ENCODE measurements at places on chromosomes 12 and 14.

GRCh38 chr12:87756111-87756510 is 273.1 kb downstream of the C12orf50 start:
- DNase-seq = no peak

- no peak for DNase-seq
Measured at GRCh38 chr12:21764065-21764464, 10.4 kb downstream of the KCNJ8 start.

GRCh38 chr12:94623161-94623920 is 27.0 kb downstream of the TMCC3 start:
- no peak for DNase-seq

GRCh38 chr12:113837084-113837483 is 129.0 kb downstream of the RBM19 start:
- DNase-seq = no peak

- no peak for DNase-seq
Measured at GRCh38 chr12:7156259-7157197, 26.4 kb downstream of the CLSTN3 start.

DNA sequence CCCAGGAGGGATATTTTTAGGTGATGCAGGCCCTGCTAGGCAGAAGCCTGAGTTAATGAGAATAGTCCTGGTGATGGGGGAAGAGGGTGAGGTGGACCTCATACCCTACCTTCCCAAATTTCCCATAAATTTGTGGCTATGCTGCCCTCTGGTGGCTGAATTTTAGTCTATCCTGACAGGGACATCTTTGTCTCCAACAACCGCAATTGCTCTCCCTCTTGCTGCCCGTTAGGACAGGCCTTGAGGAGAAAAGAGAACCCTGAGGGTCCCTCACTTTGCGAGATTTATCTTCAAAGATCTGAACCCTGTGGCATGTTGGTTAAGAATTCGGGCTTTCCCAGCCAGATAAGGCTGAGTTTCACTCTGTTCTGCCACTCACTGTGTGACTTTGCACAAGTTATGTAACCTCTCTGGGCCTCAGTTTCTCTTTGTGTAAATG is 9.8 kb upstream of the ZNF385A start:
- peak; percentile 50 for DNase-seq

DNA sequence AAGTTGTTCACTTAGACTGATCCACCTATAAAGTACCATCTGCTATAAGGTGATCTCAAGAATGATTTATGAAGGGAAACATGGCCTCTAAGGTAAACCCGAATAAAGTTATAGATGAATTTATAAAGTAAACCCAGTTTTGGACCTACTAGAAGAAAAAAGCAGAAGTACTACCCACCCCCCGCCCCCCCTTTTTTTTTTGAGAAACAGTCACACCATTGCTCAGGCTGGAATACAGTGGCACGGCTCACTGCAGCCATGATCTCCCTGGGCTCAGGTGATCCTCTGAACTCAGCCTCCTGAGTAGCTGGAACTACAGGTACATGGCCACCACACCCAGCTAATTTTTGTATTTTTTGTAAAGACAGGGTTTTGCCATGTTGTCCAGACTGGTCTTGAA is 3.9 kb downstream of the ENTPD5 start:
- no peak for DNase-seq

DNA sequence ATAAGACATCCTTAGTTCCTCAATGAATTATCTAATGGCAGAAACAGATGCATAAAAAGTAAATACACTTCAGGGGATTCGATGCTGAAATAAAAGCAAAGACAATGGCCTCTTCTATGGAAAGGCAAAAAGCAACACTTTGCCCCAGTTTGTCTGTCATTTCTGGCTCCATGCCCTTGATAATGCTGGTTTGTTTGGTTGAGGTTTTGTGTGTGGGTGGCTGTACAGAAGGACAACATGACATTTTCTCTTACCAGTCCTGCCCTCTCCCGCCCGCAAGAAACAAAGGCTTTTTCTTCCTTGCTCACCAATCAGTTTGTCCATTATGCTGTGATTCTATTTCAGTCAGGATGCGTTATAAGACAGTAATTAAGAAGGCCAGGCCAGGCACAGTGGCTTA is 18.1 kb upstream of the WDR89 start:
- no peak for DNase-seq

- DNase-seq = no peak
Measured at GRCh38 chr12:109723311-109723881, 9.8 kb downstream of the FAM222A start.

- no peak for DNase-seq
Measured at GRCh38 chr12:46524778-46525177, 152.2 kb upstream of the SLC38A2 start.

GRCh38 chr14:47039336-47039735 is 387.8 kb upstream of the RPL10L start:
- no peak for DNase-seq

GRCh38 chr12:57604454-57604991 is at the start of gene DTX3:
Gene DTX3, plus strand, starts transcription at chr12:57604824. Its CDS starts 1,694 bp downstream, at chr12:57606518.
- no peak for DNase-seq

DNA sequence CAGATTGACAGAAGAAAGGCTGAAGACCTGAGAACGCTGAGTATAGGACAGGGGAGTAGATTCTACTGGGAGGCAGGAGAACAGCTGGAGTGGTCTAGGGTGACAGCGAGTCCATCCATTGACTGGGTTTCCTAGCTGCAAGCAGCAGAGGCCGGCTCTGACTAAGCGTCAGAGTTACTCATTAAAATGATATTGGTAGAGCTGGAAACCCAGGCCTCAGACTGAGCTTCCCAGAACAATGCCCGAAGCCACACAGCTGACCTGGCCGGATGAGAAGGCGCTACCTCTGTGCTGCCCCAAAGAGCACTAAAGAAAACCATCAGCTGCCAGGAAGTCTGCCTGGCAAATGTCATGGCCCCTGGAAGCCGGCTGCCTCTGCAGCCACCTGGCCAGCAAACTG is 78.5 kb upstream of the FZD10 start:
- DNase-seq = no peak

GRCh38 chr12:14949631-14950030 is 11.3 kb upstream of the ERP27 start:
- no peak for DNase-seq

GRCh38 chr12:130709971-130710732 is 5.9 kb downstream of the RIMBP2 start:
- DNase-seq = no peak

GRCh38 chr14:59086241-59086882 is 102.1 kb upstream of the DAAM1 start:
- no peak for DNase-seq

DNA sequence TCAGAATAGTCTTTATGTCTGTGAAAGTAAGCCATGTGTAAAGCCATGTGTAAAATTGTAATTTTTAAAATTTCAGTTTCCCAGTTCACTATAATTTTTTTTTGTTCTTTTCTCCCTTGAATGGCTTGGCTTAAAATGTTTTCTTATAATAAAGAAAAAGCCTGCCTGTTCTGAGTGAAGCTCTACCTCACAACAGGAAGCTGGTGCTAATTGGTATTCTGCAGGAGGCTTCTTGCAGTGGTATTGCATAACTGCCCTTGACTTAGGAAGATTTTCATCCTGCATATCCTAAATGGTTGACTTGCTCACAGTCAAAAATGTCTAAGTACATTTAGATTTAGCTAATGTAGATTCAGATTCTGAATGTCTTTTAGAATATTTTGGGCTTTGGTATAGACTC is 49.5 kb downstream of the ATP2A2 start:
- no peak for DNase-seq

- DNase-seq = no peak
Measured at GRCh38 chr14:52690983-52691760, 4.2 kb downstream of the ERO1A start.

DNA sequence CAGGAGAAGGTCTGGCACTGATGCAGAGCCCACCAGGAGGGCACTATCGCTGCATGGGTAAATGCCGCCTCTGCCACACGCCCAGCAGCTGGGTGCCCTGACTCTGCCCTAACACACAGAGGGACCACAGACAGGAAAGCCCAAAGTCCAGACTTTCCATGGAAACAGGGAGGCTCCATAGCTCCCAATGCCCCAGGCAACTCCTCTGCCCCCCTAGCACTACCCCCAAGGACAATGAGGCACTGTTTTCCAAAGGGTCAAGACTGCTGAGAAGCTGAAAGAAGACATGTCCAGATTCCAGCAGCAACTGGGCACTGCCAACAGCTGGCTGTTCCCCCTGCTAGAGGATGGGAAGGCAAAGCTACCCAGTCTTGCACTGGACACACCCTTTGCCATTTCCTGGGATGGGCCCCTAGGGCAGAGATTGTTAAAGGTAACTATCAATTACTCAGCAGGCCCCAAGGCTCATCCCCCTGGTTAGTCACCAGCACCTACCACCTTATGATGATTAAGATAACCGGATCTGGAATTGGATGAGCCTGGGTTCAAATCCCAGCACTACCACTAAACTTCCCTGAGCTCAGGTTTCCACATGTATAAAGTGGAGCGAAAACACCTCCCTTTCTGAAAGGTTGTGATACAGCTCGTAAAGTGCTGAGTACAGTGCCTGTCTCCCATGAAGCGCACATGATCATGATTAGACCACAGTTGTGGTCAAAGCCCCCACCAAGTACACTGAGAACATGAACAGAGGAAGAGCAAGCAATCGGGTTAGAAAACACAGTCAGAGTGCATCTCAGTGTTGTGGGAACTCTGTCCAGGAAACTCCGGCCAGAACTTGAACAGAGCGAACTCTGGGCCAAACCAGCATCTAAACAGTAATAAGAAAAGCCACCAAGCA is 3.3 kb downstream of the PXN start:
- DNase-seq = no peak

GRCh38 chr14:102754370-102755262 is 22.6 kb upstream of the TRAF3 start:
- DNase-seq = no peak

- DNase-seq = peak; percentile 33
Measured at GRCh38 chr12:118136559-118137003, 657 bp downstream of the PEBP1 start.

- peak; percentile 81 for DNase-seq
Measured at GRCh38 chr12:50763639-50764285, at the start of gene ATF1. Gene ATF1, plus strand, starts transcription at chr12:50764101. Its CDS starts 16,045 bp downstream, at chr12:50780146.

GRCh38 chr14:75654127-75654732 is 6.4 kb downstream of the ERG28 start:
- DNase-seq = peak; percentile 78

Data from activated CD4-positive, alpha-beta T cell treated with anti-CD3 and anti-CD28 coated beads for 24 hours (primary cell).